ENCODE measurements at places on chromosomes 16 and 17.

GRCh38 chr16:22670044-22670536, 143.9 kb upstream of the HS3ST2 start:
- DNase-seq = no peak

- DNase-seq = no peak
Observed at GRCh38 chr16:30846649-30847402, 47.1 kb downstream of the BCL7C start.

- DNase-seq = no peak
Observed at GRCh38 chr17:20189302-20189701, 180.1 kb downstream of the SPECC1 start.

GRCh38 chr17:49439305-49439672, 24.6 kb upstream of the PHB1 start:
- DNase-seq = no peak
